ENCODE measurements at places on chromosomes 11 and 22.

GRCh38 chr11:65880844-65881421 lies 1.3 kb downstream of the CTSW start:
- no peak for DNase-seq

DNA sequence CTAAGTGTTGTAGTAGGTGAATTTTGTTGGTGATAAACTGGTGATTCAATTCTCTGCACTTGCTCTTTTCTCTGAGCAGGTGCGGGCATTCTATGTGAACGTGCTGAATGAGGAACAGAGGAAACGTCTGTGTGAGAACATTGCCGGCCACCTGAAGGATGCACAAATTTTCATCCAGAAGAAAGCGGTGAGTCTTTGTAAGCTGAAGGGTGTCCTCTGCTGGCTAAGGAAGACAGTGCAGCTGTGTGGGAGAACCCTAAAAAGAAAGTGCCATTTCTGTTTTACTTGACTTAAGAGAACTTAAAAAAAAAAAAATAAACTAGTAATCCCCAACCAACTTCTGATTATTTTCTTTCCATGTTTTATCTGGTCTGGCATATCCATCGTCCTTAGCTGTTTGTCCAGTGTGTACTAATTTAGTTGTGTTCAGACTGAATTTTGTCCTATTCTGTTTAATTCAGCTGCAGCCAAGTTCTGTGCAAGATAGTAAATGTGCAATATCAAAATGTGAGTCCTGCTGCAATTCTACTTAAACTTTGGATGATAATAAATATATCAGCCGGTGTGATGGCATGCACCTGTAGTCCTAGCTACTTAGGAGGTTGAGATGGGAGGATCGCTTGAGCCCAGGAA lies 29.6 kb downstream of the CAT start:
- no peak for DNase-seq

DNA sequence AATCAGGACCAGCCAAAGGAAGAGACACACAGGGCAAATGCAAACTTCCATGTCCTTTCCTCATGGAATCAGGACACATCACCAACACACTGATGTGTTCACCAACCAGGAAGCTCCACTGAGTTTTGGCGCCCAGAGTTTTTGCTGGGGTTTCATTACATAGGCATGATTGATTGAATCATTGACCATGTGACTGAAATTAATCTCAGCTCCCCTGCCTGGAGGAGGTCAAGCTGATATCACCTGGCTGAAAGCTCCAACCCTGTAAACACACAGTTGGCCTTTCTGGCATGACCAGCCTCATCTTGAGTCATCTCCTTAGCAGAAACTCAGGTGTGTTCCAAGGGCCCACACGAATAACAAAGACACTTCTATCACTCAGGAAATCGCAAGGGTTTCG lies 133.2 kb downstream of the TRIM29 start:
- DNase-seq: no peak

GRCh38 chr11:105693075-105693759 lies 83.3 kb downstream of the GRIA4 start:
- no peak for DNase-seq

GRCh38 chr22:37274380-37274862 lies 7.9 kb upstream of the CYTH4 start:
- no peak for DNase-seq

DNA sequence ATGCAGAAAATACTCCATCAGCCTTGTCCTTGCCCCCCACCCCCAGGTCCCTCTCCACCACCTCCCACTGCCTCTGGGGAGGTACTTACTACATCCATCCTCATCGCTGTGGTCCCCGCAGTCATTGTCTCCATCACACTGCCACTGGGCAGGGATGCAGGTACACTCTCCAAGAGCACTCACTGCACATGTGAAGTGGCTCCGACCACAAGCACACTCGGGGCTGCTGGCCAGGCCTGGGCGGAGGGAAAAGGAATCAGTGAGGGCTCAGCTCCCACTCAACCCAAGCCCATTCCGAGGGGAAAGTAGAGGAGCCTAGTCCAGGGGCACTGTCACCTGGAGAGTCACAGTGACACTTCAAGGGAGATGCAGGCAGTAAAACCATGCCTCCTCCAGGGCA lies 15.7 kb downstream of the LRP4 start:
- DNase-seq: no peak

DNA sequence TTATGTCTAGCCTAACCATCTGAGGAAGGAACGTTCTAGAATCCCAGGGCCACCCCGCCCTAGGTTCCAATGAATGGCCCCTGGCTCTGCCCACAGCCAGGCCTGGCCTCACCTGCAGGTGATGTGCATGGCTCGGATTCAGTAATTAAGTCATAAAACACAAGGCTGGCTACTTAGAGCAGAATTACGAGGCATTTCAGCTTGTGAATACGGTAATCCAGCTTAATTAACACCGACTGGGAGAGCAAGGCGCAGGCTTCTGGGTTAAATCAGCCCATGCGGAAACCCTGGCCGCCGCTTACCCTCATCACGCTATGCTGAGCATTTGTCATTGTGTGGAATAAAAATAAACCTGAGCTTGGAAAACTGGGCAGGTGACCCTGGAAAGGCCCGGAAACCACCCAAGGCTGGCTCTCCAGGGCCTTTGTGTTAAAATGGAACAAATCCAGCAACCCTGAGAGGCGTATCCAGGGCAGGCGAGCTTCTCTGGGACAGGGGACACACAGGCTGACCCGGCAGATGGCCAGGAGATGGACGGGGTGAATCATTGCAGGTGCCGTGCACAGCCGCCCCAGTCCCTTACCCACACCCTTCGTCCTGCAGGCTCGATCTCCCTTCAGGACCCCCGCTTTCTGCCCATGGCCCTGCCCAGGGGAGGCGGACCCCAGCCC lies 220.2 kb downstream of the CTTN start:
- DNase-seq: no peak

GRCh38 chr11:65172600-65172999 lies 2.6 kb downstream of the SPDYC start:
- no peak for DNase-seq

DNA sequence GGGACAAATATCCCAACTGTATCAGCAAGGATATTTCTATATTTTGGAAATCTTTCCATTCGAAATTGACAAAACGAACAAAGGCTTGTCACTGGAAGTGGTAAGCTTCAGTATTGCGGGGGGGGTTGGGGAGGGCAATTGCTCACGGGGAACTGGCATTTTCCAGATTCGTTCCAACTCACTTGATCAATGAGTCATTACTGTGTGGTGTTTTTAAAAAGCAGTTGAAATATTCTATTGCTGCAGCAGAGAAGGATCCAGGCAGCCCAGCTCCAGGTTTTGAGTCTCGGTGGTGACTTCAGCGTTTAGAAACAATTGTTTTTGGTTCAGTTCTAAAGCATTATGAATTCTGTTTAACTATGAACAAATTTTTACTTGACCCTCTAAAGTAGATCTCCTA lies 33.8 kb upstream of the FBLN1 start:
- peak; percentile 75 for DNase-seq

DNA sequence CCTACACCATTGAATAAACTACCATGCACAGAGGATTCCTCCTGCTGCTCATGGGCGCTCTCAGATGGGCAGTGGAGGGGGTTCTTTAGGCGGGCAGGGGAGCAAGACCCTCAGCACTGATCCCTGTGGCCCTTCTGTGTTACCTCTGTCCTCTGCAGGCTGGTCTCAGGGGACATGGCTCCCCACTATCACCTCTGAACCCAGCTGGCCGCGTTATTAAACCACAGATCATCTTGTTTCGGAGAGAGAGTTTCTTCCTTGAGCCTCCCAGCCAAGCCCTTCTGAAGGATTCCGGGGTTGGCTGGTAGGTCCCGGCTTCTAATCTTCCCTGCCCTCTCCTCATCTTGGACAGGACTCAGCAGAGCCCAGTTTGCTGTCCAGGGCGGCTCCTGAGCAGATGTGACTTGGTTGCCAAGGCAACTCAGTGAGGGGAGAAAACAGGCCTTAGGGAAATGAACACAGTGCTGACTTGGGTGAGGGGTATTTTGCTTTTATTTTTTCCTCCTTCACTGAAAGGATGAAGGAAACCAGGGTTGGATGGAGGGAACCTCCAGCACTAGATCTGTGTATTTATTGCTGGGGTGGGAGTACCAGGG lies 13.3 kb downstream of the APOL3 start:
- no peak for DNase-seq

DNA sequence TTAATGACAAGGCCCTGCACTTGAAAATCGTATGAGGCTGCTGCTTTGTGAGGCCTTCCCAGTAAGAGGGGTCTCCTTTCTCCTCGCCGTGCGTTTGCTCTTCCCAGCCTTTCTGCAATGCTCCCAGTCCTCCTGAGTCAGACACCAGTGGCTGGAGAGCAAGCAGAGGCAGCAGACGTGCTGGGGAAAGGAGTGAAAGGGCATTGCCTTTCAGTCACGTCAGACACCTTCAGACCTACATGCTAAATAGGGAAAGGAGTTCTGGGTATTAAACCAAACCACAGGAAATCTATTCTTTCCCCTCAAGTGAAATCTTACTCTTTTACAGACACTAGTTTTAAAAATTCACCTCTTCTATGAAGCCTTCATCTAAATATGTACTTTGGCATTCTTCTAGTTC lies 274.8 kb downstream of the NTM start:
- no peak for DNase-seq

GRCh38 chr11:15535414-15535813 lies 420.7 kb downstream of the INSC start:
- DNase-seq: no peak

GRCh38 chr11:67416416-67417335 lies 1.2 kb downstream of the CARNS1 start:
- DNase-seq: no peak

DNA sequence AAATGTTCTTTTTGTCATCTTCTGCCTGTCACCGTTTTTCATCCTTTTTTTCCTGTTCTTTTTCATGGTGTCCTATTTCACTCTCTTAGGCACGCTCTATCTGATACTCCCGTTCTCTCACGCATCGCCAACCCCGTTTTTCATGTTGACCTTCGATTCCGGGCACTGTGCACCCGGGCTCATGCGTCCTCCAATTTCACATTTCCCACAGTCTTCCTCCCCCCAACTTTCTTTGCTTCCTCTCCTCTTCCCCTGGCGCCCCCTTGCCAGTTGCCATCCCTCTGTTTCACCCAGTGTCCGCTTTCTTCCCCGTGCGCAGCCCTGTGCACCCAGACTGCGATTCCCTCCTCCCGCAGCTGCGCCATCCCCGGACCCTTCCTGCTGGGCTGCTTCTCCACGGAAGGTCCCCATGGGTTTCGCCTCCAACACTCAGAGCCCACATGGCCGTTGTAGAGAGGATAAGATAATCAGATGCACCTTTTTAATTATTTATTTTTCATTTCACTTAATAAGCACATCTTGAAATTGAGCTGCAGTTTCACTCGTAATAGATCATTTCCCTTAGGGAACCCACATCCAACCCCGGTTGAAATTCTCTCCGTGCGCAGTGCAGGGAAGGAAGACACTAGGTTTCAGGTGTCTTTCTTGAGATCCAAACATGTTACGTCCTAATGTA lies 791.1 kb downstream of the NTM start:
- no peak for DNase-seq

- DNase-seq: no peak
Observed at GRCh38 chr11:69453151-69453550, 28.3 kb upstream of the LINC01488 start.

- peak; percentile 72 for DNase-seq
Observed at GRCh38 chr11:102115557-102115956, 5.3 kb downstream of the YAP1 start.

DNA sequence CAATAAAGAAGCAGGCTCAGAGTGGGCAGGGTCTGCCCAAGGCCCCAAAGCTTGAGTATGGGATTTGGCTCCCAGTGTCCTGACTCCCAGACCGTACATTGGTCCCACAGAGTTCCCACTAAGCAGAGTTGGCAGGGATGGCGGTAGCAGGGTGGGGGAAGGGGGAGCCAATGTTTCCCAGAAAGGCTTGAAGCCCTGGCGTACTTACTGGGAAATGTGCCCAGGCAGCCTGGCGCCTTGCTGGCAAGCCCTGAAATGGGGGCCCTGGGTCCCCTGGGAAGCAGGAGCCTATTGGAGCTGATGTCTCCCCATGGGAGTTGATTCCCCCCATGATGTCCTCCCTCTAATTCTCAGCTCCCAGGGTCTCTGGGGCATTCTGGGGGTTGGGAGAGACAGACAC lies 9.3 kb downstream of the ARHGEF17 start:
- DNase-seq: no peak

Data from stromal cell of bone marrow (primary cell).